ENCODE measurements at places on chromosomes 2 and 18.
A peak's percentile ranks its signal among the peaks of the same experiment; 100 is the strongest.

DNA sequence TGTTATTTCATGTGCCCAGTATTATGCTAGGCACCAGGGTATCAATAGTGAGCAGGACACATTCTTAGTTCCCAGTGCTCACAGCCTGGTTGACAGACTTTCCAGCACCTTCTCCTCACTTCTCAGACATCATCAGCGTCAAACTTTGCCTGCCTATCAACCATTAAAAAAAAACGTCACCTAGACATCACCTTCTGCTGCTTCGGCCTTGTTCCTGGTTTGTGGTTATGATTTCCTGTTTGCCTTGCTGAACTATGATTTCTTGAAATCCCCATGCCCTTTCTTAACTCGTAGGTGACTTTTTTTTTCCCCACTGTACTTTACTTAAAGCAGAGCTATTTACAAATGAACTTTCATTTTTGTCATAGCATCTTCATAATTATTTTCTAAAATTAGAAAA is 60.4 kb upstream of the NABP1 start:
- no peak for DNase-seq

DNA sequence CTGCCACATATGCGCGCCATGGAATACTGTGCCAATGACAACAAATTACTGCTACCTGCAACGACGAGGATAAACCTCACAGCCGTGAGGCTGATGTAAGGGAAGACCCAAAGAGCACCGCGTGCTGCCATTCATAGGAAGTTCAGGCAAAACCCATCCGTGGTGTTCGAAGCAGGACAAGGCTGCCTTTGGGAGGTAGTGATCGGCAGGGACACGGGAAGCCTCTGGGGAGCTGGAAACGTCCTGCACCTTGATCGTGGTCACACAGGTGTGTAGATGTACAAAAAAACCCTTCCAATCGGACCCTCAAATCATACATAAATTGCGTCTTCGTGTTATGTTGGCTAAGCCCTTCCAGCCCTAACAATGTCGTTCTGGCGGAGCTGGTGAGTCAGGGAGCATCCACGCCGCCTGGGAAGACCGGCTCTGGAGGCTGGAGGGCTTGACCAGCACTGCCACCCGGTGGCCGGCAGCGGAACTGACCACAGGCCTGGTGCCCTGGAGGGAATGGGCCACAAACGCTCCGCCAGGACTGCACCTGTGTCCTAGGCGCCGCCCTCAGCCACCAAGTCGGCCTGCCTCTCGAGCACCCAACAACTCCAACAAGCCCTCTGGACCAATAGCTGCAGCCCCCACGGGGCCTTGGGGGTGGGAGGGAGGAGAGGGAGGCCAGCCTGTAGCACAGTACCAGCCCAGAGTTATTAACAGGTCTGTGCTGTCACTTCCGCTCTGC is 4.1 kb upstream of the NEURL3 start:
- no peak for DNase-seq

DNA sequence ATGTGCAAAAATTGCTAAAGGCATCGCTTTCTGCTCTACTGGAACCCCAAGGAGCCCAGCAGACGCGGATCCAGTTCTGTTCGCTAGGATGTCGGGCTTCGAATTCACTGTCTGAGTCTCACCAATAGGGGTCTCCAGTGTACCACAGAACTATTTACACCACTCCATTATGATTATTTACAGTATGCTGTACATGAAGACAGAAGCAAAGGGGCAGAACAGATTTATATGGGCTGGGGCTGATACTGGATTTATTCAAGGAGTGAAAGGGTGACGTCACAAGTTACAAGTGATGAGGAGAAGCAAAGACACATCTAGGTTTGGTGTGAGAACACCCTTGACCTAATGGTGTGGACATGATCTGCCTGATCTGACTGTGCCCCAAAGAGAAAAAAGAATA is 185.3 kb upstream of the ATP5MC3 start:
- no peak for DNase-seq

DNA sequence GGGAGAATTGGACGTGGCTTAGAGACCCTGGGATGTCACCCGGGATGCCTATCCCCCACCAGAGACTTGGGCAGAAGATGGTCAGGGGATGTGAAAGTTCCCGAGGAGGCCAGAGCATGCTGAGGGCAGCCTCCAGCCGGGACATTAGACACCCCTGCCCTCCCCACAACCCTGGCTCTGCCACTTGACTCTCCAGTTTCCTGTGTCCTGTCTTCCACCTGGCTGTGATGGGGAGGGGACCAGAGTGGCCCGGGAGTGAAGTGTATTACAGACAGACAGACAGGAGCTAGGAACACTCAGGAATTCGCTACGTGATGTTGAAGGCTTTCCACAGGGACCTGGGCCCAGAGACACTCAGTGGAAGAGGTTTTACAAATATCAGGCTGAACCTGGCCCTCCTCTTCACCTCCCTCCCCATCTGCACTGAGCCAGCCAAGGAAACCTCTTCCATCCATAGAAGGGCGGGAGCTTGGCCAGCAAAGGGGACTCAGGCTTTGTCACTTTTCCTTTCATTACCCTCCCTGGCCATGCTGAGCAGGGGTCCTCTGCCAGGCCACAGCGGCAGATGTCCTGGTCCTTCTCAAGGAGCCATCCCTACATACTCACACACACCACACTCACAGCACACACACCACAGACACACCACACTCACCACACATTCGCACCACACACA is 60.7 kb downstream of the SDC1 start:
- DNase-seq: no peak

DNA sequence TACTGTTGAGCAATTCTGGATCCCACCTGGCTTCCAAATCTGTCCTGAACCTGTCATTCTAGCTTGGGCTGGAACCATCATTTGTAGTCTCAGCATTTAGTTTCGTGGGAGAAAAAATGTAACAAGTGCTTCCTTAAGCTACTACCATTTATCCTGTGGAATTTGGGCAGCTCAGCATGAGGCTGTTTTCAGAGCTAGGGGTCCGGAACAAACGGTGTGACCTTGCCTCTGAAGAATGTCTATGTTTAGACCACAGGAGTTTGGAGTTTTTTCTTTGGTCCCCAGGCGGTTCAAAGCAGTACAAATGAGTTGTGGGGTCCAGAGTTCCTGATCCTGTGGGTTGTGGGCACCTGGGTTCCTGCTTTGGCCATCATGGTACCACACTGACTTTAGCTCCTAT is 59.1 kb upstream of the TMEM178A start:
- no peak for DNase-seq

- DNase-seq: no peak
Observed at GRCh38 chr18:13560306-13560705, 166.1 kb downstream of the FAM210A start.

- DNase-seq: no peak
Observed at GRCh38 chr18:41783065-41783818, 171.8 kb upstream of the PIK3C3 start.

DNA sequence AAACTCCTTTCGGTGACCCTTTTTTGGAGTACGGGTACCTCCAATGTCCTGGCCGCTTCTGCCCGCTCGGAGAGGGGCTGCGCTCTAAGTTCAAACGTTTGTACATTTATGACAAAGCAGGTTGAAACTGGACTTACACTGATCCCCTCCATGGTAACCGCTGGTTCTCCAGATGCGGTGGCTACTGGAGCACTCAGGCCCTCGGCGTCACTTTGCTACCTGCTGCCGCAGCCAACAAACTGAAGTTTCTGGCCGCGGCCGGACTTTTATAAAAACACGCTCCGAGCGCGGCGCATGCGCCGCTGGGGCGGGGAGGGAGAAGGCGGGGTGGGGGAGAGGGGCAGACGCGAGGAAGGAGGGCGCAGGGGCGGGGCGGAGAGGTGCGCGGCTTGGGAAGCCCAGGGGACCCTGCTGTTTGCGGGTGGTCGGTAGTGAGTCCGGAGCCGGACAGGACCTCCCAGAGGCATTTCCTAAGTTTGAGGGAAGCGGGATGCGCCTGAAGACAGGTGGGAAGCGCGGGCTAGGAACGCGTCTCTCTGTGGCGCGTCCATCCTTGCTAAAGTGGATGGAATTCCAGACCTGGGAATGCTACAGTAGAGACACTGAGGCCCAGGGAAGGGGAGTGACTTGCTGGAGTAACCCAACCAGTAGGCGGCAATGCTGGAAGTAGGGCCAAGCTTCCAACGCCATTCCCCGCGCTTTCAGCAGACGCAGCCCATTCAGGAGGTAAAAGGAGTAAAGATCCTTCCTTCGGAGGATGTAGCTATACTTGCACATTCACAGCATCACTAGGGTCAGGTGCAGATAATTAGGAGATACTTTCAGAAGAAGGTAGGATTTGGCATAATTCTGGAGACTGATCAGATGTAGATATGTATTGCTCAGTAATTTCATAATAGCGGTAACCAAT is at the start of gene CXCR4:
TSS of gene CXCR4 (minus strand) at position 241 of the 910 bp plus-strand sequence. CDS start at position 152, 89 bp downstream.
- peak; percentile 63 for DNase-seq

DNA sequence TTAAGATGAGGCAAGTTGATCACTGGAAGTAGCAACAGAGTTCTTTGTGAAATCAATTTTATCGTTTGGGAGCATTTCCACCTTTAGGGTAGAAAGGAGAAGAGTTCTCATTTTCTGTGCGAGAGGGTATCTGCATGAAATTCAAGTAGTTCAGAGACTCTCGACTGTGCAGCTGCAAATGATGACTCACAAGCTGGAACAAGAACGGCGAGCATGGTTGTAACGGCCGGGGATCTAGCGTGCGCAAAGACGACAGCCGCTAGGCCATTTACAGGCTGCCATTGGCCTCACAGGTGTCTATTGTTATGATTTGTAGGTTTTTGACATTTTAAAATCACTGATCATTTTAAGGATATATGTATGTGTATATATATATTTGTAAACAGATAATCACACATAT is 5.2 kb downstream of the KLHL29 start:
- no peak for DNase-seq

DNA sequence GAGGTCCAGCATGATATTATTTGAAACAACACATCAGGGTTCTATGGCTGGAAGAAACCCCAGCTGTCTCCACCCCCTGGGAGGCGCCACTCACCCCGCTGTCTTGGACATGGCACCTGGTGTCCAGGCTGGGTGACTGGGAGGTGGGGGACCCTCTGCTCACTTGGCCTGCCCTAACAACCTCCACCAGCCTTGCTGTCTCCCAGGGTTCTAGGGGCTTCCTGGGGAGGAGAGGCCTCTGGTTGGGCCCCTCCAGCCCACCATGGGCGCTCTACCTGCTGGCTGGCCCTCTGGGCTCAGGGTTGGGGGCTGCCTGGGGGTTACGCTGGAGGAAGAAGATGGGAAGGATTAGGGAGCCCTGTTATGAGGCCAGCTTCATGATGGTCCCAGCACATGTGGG is 16.3 kb downstream of the PER2 start:
- DNase-seq: no peak

GRCh38 chr2:48939232-48939631 is 183.7 kb upstream of the LHCGR start:
- DNase-seq: no peak

GRCh38 chr2:77910136-77910535 is 388.0 kb upstream of the LRRTM4 start:
- DNase-seq: no peak

GRCh38 chr2:134203175-134203574 is 50.7 kb upstream of the MGAT5 start:
- DNase-seq: no peak

DNA sequence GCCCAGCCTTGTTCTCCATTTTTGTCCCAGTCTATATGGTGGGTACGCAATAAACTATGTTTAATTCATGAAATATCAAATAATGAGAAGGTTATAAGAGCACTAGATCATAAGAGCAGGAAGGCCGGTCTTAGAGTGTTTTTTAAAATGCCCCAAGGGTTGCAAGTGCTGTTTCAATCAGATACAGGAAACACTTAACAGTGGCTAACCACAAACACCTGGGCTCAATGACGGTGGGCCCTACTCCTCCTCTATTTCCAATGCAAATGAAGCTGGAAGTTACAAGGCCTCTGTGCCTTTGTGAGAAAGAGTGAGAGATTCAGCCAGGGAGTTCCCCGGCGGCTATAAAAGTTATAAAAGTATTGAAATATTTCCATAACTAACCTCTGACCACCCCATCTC is 18.9 kb upstream of the WDR33 start:
- no peak for DNase-seq

GRCh38 chr2:73981081-73982001 is 3.4 kb upstream of the TET3 start:
- DNase-seq: no peak

GRCh38 chr2:218334531-218334930 is 22.1 kb upstream of the CATIP start:
- no peak for DNase-seq

DNA sequence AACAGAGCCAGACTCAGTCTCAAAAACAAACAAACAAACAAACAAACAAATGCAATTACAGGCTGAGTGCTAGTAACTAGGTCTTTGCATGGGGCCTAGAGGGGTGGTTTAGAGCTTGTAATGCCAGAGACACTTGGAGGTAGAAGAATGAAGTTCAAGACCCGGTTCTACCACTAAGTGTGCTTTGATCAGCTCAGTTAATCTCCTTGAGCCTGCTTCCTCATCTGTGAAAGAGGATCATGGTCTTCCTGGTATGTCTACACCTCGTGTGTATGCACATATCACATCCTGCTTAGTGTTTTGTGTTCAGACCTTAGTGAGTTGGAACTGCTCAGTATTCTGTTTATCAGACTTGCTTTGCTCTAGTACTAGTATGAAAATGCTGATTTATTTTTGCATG is 4.8 kb upstream of the ATP6V1C2 start:
- DNase-seq: no peak

GRCh38 chr18:74171910-74172606 is 23.7 kb downstream of the TIMM21 start:
- DNase-seq: no peak

DNA sequence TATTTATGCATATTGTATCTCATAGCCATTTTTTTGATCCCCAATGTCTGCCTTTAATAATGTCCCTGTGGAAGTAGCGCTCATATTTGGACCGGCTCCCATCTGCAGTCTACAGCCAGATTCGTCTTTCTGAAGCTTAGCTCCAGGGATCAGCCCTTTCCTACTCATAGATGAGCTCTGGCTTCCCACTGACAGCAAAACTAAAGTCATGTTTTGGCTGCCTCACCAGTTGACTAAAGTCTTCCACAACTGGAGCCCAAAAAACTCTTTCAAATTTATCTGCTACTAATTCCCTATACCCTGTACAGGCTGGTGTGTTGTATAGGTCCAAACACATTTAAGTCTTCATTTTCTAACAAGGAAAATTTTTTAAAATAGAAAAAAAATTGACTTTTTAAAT is 294.2 kb upstream of the HNMT start:
- DNase-seq: no peak

GRCh38 chr18:72460210-72460680 is 83.9 kb downstream of the CBLN2 start:
- no peak for DNase-seq

GRCh38 chr2:36963106-36963505 is 3.2 kb downstream of the STRN start:
- DNase-seq: no peak

GRCh38 chr18:48418539-48419276 is 9.5 kb upstream of the ZBTB7C start:
- no peak for DNase-seq

DNA sequence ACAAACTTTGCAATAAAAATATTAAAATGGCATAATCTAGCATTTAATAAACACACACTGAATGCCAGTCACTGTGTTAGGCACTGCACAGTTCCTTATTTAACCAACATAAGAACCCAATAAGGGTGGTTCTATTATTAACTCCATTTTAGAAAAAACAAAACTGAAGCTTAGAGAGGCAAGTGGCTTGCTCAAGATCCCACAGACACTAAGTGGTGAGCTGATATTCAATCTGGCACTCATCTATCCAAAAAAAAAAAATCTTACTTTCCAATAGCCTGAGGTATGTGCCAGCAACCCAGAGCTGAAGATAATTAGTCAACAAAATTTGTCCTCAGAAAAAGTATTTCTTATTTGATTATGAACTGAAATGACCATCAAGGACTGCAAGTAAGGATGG is 799 bp downstream of the CYTIP start:
- DNase-seq: no peak

GRCh38 chr18:58549814-58550339 is 79.0 kb downstream of the ALPK2 start:
- no peak for DNase-seq

- DNase-seq: no peak
Observed at GRCh38 chr2:223721746-223722145, 115.6 kb downstream of the AP1S3 start.
